ENCODE measurements at places on chromosomes 1 and 21.

- DNase-seq, result no peak
Observed at GRCh38 chr1:176879784-176880620, 284.5 kb downstream of the ASTN1 start.

DNA sequence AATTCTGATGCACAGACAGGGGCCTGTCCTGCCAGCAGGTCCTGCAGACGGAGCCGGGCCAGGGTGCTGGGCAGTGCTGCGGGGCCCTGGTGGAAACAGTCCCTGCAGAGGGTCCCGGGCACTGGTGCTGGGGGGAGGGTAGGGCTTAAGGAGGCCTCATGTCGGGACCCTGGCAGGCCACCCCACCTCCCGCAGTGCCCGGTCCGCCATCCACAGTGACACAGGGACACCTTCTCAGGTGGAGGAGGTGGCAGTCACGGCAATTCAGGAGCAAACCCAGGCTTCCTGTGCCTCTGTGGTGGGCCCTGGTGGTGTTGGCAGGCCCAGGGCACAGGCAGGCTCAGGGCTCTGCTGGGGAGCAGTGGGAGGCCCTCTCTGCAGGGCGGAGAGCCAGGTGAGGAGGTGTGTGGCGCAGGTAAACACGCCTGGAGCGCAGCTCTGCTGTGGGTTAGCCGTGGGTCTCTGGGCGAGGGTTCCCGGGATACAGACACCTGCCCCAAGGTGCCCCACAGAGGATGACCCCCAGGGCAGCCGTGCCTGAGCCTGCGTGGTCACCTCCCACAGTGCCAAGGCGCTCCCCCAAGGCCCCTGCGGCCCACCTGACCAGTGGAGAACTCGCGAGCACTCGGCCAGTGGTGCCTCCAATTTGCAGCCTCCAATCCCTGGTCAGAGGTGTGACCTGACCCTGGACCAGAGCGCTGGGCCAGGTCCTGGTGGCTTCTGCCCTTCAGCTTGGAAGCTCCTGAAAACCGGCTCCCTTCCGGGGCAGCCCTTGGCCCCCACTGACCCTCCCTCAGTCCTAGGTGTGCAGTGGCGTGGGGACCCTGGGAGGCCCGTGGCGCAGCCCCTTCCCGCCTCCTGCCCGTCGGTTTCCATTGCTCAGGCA, 19.2 kb downstream of the COL18A1 start:
- DNase-seq, result no peak

- DNase-seq, result no peak
Observed at GRCh38 chr1:225712391-225712790, 59.5 kb upstream of the ENAH start.

DNA sequence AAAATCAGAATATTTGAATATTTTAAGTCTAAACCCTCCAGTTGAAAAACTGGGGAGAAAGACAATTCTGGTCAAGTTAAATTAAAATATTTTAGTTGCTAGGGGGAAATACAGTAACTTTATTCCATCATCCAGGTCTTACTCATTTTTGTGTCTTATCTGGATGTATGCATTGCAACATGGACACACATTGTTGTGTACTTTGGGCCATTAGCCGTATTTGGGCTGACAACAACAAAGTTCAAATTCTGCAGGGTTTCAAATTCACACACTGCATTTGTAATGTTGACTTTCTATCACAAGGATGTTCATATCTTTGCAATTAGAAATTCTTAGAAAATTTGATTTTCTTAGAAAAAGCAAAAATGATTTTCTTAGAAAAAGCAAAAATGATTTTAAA, 249.3 kb downstream of the BACH1 start:
- DNase-seq, result no peak

DNA sequence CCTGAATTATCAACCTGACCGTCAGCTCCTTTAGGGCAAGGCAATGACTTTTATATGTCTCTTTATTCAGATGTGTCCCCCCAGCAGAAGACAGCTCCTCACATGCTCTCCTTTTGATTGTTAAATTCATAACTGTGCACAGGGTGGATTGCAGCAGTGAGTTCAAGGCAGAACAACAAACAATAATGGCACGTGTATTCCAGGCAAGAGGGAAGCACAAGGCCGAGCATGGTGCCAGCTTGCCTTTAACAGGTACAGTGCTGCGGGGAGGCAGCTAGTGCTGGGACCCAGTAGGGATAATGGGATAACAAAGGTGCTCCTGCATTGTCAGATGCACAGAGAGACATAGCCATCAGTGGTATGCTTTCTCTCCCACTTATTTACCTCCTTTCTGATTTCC, 248.4 kb downstream of the RHOU start:
- DNase-seq, result no peak

GRCh38 chr1:7025013-7025412, 239.8 kb downstream of the CAMTA1 start:
- no peak for DNase-seq

DNA sequence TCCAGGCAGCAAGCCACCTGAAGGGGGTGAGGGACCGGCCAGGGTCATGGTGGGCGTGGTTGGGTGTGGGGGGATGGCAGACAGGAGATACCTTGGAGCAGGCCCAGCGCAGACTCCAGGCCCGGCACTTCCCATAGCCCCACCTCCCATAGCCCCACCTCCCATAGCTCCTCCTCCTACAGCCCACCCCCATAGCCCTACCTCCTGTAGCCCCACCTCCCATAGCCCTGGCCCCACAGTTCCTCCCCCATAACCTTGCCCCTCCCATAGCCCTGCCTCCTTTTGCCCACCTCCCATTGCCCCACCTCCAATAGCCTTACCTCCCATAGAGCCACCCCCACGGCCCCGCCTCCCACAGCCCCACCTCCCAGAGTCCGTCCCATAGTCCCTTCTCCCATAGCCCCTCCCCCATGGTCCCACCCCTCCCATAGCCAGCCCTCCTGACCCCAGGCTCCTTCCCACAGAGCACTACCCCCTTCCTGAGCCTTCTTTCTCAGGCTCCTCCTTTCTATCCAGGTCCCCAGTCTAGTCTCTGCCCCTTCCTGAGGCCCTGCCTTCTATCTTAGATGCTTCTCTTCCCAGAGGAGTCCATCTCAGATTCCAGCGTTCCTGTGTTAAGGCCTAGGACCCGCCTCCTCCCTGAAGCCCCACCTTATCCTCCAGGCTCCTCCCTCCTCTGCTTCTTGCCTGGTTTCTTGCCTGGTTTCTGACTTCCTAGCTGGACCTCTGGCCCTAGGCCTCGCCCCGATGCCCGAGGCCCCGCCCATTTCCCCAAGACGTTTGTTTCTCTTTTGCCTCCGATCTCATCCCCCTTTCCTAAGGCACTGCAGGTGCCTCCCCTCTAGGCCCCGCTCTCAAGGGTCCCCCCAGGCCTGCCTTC, 46.8 kb downstream of the PTPRU start:
- DNase-seq, result no peak

- DNase-seq, result no peak
Observed at GRCh38 chr1:9883585-9884449, 26.3 kb downstream of the CTNNBIP1 start.

DNA sequence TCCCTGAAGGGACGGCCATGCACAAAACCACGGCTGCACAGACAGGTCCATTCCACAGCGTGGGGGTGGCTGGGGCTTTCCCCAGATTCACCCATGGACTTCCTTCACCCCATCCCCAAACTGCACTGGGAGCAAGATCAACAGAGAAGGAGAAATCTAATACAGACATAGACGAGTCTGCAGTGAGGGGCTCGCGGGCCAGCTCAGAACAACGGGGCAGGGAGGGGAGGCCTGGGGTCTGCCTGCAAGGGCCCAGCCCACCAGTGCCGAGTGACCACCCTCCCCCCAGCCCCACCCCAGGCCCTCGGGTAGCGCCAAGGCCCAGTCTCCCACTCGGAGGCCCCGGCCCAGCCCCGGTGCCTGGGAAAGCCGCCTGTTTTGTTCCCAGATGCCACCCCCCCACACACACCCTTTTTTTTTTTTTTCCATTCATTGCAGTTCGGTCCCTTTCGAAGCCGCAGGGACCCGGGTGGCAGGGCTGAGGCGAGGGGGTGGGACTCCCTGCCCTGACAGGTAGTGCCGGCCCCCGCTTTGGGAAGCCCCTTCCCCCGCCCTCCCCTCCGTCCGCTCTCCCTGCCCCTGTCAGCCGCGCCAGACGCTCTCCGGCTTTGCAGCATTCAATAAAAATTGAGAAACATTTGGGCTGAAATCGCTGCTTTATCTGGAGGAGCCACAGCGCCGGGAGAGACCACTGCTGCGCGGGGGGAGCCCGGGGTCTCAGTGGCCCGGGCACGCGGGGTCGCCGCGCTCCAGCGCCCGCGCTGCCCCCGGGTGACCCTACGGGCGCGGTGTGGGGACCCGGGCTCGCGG, 543 bp upstream of the EPHB2 start:
- DNase-seq, result no peak

DNA sequence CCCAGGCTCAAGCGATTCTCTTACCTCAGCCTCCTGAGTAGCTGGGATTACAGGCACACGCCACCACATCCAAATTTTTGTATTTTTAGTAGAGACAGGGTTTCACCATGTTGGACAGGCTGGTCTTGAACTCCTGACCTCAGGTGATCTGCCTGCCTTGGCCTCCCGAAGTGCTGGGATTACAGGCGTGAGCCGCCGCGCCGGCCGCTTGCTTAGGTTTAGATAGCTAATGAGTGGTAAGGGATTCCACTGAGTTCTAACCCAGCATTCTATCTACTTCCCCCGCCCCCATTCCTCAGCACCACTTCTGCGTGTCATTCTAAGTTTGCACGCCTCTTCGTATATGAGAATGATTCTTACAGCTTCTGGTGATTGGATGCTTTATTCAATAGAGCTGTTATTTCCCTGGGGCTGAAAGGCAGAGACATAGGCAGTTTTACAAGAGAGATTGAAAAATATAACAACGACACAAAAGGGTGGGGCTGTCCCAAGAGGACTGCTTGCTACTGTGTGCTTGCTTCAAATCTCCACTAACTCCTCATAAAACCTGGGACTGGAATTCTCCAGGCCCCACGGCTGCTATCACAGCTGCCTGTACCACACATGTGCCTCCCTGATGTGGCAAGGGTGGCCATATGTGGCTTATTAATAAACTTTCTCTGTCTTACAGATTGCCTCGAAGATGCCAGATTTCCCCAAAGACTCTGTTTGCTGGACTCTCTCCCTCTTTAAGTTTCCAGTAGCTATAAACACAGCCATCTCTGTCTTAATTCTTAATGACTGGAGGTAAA, 23.7 kb upstream of the GREM2 start:
- DNase-seq, result no peak

DNA sequence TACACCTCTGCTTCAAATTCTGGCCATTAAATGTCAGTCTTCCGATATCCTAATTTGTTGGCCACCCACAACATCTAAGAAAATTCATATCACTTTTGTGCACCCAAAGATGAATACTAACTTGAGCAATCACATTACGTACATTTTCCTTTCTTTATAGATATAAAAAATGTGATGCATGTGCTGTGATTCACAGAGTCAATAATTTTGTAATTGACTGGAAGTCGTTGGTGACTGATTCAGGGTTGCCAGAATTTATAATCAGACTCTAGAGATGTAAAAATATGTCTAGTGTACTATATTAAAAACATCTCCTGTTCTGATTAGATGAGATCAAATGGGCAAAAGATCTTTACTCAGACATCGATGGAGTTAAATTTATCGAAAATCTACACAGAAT, 150.0 kb upstream of the KCTD3 start:
- no peak for DNase-seq

All from T-helper 1 cell (primary cell).